ENCODE measurements at places on chromosomes 4 and X.

- peak; percentile 53 for DNase-seq
Measured at GRCh38 chr4:73341454-73341853, 62.6 kb upstream of the ALB start.

- no peak for DNase-seq
Measured at GRCh38 chrX:100410901-100411801, 1.1 kb upstream of the PCDH19 start.

DNA sequence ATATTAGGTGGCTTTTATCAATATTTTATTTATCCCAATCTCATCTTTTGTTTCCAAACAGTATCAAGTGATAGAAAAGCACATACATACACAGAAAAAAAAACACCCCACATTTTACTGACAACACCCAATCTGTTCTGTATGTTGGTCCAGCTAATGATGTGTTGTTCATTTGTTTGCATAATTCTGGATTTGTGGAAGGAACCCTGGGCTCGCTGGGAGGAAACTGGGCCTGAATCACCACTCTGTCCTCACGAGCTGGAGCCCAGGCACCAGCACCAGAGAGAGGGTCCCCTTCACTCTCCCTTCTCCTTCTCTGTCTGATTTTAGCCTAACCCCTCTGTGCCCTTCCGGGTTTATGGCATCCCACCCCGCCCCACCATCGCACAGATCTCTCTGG lies 79.8 kb downstream of the PSAPL1 start:
- no peak for DNase-seq

- DNase-seq = no peak
Measured at GRCh38 chr4:122150931-122151330, 1.2 kb upstream of the BLTP1 start.

- DNase-seq = peak; percentile 31
Measured at GRCh38 chr4:83850435-83850834, 314.5 kb downstream of the GPAT3 start.

GRCh38 chr4:89723096-89723495 lies 113.9 kb downstream of the SNCA start:
- DNase-seq = no peak

- no peak for DNase-seq
Measured at GRCh38 chrX:3743801-3744439, 30.5 kb upstream of the PRKX start.

DNA sequence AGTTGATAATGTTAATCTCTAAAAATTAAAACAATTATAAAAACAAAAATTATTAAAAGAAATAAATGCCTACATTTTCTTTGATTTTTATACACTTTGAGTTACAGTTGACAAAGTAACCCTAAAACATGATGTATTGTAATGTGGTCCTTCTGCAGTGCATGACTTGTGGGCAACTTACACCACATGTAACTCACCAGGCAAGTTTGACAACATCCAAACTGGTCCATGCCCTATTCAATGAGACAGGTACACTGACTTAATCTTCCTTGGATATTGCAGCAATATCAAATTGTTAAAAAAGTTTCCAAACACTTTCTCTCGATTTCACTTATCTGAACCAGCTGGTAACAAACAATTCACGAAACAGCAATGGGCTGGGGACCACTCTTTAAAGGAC lies 81.5 kb downstream of the FTHL17 start:
- DNase-seq = no peak

- no peak for DNase-seq
Measured at GRCh38 chrX:15241301-15241700, 28.6 kb downstream of the ASB9 start.

DNA sequence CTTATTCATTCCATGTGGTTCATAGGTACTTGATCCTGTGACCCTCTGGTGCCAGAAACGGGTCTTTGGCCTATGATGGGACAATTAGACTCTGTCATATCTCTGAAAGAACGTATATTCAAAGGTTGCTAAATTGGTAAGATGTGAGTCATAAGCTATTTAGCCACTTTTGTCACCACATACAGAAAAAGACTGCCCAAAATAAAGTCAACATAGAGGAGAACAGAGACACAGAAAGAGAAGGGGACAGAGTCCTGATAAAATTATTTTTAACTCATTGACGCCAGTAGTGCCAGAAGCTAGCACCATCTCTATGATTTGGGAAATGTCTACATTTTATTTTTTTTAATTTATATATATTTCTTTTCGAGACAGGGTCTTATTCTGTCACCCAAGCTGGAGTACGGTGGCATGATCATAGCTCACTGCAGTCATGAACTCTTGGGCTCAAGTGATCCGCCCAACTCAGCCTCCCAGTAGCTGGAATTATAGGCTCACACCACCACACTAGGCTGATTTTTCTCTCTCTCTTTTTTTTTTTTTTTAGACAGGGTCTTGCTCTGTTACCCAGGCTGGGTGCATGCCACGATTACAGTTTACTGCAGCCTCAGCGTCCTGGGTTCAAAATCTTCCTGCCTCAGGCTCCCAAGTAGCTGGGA lies 92.1 kb upstream of the COX18 start:
- no peak for DNase-seq

- DNase-seq = no peak
Measured at GRCh38 chr4:8582436-8582835, 2.2 kb downstream of the GPR78 start.

DNA sequence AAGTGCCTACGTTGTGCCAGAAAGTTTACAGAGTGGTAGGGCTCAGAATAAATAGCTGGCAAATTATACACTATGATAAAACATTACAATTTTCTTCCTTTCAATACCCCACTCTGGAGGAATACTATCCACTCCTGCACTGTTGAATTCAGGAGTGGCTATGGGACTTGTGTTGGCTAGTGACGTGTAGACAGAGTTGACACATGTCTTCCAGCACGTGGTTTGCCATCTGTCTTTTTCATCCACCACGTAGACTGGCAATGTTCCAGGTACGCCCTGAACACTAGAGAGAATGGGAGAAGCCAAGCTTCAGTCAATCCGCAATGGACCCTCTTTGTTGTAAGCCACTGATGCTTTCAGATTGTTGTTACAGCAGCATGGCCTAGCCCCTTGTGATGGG lies 168.8 kb upstream of the RBPJ start:
- DNase-seq = no peak

DNA sequence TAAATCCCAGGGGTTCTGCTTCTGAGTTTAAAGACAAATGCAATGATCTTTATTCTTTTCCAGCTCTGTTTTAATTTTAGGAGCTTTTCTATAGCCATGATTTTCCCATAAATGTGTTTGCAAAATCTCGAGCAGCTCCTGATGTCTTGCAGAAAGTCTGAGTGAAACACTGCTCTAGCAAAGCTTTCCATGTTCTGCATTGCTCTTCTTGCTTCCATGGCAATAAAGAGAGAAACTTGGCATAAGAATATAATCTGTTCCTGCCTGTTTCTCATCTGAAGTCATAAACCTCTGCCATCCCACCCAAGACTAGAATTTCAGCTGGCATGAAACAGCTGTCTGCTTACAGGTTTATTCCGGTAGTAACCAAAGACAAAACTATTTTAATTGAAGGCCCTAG lies 254.5 kb downstream of the SPRY1 start:
- no peak for DNase-seq

DNA sequence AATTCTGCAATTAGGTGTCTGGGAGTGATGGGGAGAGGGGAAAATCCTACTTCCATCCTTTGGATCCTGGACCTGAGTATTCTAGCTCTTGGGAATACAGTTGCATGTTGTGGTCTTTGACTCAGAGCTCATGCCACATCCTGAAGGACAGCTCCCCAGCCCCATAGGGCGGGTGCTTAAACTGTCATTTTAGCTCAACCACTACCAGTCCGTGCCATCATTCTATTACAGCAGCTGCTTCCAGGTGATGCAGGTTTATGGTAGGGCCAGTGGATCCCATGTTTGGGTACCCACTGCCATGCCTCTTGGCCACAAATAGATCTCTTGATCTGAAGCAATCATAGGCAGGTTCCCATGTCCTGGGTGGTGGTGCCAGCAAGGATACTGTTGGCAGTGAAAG lies 34.7 kb downstream of the CCKAR start:
- DNase-seq = no peak

- peak; percentile 98 for DNase-seq
Measured at GRCh38 chrX:122565952-122566351, 618.1 kb upstream of the GRIA3 start.

GRCh38 chr4:68344049-68344448 lies 5.8 kb downstream of the YTHDC1 start:
- no peak for DNase-seq

DNA sequence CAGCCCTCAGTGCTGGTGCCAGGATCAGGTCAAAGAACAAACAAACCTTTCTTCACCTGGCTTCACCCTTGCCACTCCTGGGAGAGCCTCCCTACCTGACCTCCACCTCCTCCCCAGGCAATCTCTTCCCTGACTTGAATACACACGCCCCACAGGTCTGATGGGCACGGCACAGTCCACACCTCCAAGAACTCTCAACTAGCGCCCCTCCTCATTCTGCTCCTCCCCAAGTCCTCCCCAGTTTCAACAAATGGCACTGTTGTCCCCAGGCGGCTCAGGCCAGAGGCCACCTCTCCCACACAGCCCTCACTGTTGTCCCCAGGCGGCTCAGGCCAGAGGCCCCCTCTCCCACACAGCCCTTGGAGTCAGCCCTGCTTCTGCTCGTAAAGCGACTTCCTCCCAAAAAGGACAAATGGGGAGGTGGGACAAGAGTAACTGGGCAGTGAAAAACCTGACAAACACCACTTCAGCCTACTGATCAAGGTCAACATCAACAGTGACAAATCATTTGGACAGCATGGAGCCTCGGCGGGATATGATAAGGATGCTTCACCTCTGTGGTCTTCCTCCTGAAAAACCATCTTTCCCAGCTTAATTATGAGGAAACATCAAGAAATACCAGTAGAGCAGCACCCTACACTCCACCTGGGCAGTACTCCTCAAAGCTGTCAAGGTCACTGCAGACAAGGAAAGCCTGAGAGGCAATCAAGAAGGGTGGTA lies 2.9 kb downstream of the LETM1 start:
- DNase-seq = no peak

DNA sequence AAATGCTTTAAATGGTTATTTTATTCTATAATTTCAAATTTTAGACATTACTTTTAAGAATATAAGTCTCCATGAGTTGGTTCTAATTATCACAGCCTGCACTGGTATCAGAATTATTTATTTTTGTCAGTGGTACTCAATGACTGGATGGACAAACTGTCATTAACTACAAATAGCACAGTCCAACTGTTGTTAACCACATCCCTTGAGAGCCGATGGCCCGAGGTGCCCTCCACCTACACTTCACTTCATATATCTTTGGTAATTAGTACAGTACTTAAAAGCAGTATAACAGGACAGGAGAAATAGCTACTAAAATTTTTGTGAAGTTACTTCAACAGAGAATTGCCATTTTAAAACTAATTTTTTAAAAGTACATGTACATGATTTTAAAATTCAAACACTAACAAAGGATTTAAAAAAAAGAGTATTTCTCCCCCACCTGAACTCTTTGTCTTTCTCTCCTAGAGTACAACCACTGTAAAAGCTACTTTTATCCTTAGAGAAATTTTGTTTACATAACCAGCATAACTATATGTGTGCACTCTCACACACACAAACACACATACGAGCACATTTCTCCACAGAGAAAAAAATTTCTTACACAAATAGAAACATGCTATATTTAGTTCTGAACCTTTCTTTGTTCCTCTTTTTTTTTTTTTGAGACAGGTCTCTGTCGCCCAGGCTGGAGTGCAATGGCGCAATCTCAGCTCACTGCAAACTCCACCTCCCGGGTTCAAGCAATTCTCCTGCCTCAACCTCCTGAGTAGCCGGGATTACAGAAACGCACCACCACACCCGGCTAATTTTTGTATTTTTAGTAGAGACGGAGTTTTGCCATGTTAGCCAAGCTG lies 6.5 kb downstream of the TIFA start:
- no peak for DNase-seq

DNA sequence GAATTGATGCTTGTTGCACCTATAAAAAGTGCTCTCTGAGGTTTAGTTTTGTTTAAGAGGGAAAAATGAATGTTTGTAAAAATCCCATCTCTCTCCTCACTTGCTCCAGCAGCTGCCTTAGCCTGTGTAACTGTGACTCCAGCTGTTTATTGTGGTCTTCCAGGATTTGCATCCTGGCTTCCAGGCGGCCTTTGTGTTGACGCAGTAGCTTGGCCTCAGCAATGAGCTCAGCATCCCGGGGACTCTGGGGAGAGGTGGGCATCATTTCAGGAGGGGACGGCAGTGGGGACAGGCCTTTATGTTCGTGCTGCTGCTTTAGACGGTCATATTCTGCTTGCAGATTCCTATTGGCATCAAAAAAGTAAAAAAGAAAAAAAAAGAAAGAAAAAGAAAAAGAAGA lies 75.3 kb upstream of the FTHL17 start:
- no peak for DNase-seq

DNA sequence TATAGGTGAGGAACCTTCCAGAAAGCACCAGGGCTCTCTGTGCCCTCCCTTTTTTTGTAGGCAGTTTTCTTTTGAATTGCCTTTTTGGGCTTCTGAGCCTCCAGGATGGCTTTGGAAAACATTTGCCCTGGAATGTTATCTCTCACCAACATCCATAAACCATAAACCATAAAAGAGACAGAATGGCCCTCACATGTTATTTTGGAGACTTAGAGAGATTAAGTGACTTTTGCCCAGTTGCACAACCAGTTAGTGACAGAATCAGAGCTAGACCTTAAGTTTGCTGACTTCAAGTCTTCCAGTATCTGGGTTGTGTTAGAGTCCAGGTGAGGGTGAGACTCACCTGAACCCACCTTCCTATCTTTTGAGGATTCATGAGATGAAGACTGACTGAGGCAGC lies 153.0 kb upstream of the STX18 start:
- no peak for DNase-seq

GRCh38 chrX:12981880-12982279 lies 7.0 kb downstream of the TMSB4X start:
- no peak for DNase-seq

DNA sequence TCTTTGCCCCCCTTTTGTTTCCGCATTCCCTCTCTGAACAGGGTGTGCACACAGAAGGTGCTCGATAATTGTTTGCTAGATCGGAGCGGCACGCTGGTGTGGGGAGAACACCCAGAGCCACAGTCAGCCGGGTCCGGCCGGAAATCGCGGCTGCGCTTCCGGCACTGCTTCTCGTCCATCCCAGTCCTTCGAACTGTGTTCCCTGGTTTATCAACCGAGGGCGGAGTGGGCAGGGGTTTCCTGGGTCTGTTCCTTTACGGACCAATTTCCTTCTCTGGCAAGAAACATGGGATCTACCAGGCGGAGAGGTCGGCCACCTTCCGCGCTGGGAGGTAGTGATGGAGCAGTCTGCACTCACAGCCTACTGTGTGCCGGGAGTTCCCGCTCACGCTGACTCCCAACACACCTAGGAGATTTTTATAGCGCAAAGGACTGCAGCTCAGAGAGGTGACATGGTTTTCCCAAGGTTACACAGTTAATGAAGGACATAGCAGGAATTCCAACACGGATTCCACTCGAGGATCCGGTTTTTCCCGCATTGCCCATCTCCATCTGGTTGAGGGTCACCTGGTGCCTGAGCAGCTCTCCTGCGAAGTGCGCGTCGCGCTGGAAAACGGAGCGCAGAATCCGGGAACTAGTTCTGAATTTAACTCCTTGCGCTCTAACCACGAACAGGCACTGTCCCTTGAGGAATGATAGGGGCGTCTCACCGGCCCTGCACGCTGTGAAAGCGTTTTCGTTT lies 6.8 kb downstream of the MSX1 start:
- DNase-seq = peak; percentile 30

Data from fibroblast of skin of abdomen (primary cell).